ENCODE measurements at places on chromosomes 3 and 15.

DNA sequence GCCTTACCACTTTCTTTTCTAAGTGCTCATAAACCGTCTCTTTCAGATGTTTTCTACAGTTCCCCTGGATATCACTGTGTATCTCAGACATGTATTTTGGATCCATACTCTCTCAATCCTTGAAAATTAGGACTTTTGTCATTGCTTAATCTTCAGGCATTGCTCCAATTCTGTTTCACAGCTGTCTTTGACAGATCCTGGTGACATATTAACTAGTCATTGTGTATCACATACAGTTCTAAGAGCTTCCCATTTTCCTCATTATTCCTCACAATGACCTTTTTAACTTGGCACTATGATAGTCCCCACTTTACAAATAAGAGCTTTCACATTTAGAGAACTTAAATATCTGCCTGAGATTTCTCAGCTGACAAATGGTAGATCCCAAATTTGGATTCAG lies 151.7 kb downstream of the CLSTN2 start:
- no peak for DNase-seq

DNA sequence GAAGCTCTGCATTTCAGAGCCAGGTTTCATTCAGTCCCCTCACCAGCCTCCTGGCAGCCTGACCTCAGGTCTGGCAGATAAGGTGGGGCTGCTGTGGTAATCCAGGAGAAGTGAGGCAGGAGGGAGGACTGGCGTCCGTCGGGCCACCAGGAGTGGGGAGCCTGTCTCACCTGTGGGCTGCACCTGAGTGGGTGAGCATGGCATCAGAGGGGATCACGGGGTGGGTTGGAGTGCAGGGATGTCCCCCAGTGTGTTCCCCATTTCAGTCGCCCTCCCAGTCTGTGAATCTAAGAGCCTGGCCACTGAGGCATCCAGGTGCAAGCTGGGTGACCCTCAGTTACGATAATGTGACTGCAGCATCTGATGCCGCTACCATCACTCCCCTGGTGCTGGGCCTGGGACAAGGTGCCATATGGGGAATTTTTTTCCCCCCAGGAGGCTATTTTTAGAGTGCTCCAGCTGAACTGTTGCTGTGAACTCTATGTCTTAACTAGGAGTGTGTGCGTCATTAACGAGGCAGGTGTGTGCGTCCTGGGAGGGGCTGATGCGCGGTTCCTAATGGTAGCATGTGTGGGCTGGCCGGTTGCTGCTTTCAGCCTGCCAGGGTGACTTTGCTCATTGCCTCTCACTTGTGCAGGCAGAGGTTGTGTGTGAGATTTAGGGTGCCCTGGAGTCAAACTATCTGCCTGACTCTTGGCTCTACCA lies 165.2 kb downstream of the SLCO3A1 start:
- DNase-seq, result no peak

GRCh38 chr15:42363942-42364341 lies 4.6 kb downstream of the CAPN3 start:
- DNase-seq, result no peak

DNA sequence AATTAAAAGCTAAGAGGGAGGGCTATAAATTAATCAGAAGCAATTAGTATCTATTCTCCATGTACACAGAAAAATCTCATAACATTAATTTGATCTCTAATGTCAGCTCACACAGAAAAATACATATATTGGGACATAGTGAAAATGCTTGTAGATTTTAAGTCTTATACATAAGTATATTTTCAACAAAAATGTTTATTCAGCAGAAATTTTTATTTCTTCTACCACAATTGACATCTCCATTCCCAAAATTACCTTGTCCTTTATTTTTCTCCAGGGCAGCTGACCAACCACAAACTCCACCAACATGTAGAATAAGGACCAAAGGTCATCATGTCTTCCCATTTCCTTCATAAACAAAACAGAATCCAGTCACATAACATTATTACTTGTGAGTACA lies 74.5 kb upstream of the CDAN1 start:
- no peak for DNase-seq

GRCh38 chr3:18416332-18416731 lies 8.8 kb downstream of the SATB1 start:
- no peak for DNase-seq

GRCh38 chr3:84891851-84892250 lies 66.9 kb upstream of the CADM2 start:
- DNase-seq, result no peak
